ENCODE measurements at places on chromosomes 7 and 10. TPM values are rescaled to one million over a fixed set of nuclear protein-coding genes. Genes with fewer than 3 reads are reported as not detected.

PNLIPRP3 gene
- polyA plus RNA-seq = not detected

OR2A1 gene
- not detected for polyA plus RNA-seq

NKX2-3 gene
- polyA plus RNA-seq = not detected

PON3 gene
- not detected for polyA plus RNA-seq

OR2A12 gene
- polyA plus RNA-seq = not detected

TNS3 gene
- 30.3 TPM for polyA plus RNA-seq

RNF148 gene
- not detected for polyA plus RNA-seq

TFPI2 gene
- not detected for polyA plus RNA-seq

CCDC146 gene
- 0.40 TPM for polyA plus RNA-seq

PRKCQ gene
- polyA plus RNA-seq = 0.05 TPM

FAM180A gene
- not detected for polyA plus RNA-seq

GJC3 gene
- not detected for polyA plus RNA-seq

CCDC172 gene
- not detected for polyA plus RNA-seq

TCAF2 gene
- polyA plus RNA-seq = 0.10 TPM

ZSWIM8 gene
- 19.2 TPM for polyA plus RNA-seq

PNLIPRP2 gene
- polyA plus RNA-seq = not detected

KCND2 gene
- polyA plus RNA-seq = not detected

LRMDA gene
- polyA plus RNA-seq = 39.8 TPM

AS3MT gene
- not detected for polyA plus RNA-seq

LRRC61 gene
- 1.6 TPM for polyA plus RNA-seq
